ENCODE measurements at places on chromosomes 2 and 18.

- no peak for DNase-seq
These were observed 16.2 kb downstream of the SLC25A52 start for GRCh38 chr18:31744321-31745067.

- no peak for DNase-seq
These were observed 173.8 kb downstream of the TRIB2 start for GRCh38 chr2:12890481-12890991.

DNA sequence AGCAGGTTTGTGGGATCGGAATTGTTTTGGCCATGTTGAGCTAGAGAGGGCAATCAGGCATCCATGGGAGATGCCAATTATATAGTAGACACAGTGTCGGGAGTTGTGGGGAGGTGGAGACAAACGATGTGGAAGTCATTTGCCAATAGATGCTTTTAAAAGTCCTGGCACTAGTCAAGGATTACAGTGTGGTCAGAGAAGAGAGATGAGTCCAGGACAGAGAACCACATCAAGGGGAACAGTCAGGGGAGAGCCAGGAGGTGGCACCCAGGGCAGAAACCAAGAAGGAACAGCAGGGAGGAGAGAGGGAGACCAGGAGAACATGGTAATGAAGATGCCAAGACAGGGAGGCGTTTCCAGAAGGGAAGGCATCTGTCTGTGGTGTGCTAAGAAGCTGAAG, 81.2 kb downstream of the ARL4C start:
- DNase-seq = no peak

DNA sequence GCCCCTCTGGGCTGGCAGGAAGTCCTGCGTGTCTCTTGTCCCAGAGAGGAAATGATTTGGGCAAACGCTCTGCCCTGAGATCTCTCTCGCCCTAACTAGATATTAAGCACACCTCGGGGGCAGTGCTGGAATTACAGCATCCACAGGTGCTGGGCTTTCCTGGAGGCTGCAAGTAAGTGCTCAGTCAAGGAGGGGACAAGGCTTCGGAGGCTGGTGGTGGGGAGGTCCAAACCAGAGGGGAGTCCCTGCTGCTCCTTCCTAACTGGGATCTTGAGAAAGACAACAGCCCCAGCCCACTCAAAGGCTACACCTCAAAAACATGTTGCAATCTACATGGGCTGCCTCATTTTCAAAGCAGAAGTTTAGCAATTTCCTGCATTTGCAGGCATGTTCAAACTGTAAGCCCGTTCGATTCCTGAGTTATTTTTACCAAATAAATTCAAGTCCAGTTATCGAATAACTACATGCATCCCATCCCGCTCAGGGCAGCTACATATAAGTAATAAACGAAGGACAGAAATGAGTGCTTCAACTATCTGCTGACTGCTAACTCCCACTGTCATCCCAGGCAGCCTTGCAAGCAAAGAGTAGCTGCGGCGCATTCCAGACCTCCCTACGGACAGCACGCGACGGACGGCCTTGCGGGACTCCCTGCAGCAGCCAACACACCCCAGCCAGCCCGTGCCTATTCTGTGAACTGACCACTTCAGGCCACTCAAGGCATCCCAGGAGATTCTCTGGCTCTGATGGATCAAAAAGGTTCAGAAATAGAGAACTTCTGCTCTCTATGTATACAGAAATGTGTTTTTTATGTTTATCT, 27.5 kb downstream of the ZNF516 start:
- DNase-seq = no peak

GRCh38 chr2:162473986-162474385, 130.1 kb downstream of the GCA start:
- DNase-seq = no peak

DNA sequence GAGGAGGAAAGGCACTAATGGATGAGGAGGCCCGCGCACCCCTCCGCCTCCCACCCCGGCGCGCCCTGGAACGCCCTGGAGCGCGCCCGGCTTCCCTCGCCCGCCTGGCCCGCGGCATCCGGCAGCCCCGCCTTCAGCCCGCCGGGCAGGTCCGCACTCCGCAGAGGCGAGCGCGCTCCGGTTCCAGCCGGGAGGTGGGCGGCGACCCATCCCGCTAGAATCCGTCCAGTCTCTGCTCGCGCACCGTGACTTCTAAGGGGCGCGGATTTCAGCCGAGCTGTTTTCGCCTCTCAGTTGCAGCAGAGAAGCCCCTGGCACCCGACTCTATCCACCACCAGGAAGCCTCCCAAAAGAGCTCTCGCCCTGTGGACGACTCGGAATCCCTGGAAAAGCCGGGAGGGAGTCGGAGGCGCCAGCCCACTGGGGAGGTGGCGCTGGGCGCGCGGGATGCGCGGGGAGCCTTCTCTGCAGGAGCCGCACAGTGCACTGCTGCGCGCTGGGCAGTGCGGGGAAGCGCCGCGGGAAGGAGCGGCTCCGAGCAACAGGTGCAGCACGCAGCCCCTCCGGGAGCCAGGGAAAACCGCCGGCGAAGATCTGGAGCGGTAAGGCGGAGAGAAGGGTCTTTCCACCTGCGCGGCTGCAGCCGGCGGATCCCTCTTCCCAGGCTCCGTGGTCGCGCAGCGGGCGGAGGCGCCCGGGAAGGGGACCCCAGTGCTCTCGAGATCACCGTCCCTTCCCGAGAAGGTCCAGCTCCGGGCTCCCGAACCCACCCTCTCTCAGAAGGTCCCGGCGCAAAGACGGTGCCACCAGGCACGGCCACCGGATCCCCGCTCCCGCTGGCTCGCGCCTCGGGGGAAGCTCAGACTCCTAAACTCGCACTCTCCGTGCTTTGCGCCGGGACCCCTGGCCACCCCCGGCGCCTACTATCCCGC, at the start of gene GALR1:
GALR1 (plus strand) TSS at position 280 of the 932 bp plus-strand sequence. CDS start 701 bp downstream, outside the sequence.
- DNase-seq = no peak

DNA sequence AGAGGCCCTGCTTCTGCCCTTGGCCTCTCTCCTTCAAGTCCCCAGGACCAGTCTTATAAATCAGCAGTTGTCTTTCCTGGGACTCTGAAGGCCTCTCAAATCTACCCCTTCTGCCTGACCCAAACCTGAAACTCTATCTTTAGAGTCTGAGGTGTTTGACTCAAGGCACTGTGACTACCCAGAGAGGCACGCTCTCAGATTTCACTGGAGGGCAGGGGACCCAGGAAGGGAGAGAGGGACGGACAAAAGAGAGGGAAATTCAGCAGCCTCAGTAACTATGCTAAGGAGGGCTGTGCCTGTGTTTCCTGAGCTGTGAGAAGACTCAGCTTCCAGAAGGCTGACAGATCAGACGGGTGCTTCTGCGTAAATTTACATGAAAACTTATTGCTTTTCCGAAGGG, 217.8 kb downstream of the HAUS1 start:
- DNase-seq = no peak

Measured in A549 (cell line).